Osteocyte (in vitro differentiated cells): ENCODE measurements at places on chromosomes 7 and 10. TPM values are rescaled to one million over a fixed set of nuclear protein-coding genes. Genes with fewer than 3 reads are reported as not detected.

DNA sequence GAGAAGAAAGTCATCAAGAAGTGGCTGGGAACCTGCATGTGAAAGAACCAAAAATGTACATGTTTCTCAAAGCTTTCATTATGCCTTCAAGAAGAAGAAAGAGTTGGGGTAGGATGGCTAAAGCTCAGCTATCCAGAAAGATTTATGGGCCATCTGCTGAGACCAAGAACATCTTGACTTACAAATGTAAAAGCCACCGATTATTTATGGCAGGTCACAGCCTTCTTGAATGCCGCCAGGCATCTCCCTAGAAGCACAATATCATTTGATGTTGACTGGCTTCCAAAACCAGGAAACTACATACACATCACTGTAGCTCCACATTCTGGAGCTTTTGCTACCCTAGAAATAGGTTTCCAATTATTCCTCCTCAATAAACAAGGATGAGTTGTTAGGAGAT lies 254.2 kb upstream of the AOAH start:
- H3K27ac ChIP-seq: no peak overlapping the region
- H3K36me3 ChIP-seq: no peaks in the 10 kb centered on the region
- DNase-seq: no peak

DNA sequence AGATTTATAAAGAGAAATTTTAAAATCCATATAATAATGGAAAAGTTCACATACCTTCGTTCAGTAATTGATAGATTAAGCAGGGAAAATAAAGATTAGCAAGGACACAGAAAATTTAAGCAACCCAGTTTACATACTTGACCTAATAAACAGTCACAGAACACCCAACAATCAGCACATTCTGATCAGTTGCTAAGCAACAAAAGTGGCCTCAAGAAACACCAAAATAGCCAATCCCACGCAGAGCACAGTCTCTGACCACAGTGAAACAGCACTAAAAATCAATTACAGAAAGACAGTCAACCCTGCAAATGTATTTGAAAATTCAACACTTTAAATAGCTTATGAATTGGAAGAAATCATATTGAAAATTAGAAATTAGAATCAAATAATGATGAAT lies 39.3 kb upstream of the DRGX start:
- no peaks in the 10 kb centered on the region for H3K27me3 ChIP-seq
- H3K4me3 ChIP-seq: no peak overlapping the region
- H3K4me1 ChIP-seq: no peaks in the 10 kb centered on the region
- DNase-seq: no peak

DNA sequence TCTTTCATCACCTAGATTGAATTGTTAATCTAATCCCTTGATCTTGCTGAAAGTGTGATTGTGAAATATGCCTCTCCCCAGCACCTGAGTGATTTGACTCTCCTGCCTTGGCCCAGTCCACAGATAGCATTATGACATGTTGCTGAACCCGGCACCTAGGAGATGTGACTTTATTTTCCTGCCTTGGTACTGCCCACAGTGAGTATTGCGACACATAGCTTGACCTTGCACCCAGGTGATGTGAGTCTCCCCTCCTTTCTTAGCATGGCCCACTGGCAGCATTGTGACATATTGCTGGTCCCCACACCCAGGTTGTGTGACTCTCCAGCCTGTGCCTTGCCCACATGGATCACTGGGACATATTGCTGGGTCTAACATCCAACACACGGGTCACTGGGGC lies 32.5 kb upstream of the ZNF107 start:
- H3K4me1 ChIP-seq: no peaks in the 10 kb centered on the region
- no peak for DNase-seq
- H3K27me3 ChIP-seq: no peaks in the 10 kb centered on the region
- no peak overlapping the region for H3K27ac ChIP-seq
- no peak overlapping the region for H3K4me3 ChIP-seq

DNA sequence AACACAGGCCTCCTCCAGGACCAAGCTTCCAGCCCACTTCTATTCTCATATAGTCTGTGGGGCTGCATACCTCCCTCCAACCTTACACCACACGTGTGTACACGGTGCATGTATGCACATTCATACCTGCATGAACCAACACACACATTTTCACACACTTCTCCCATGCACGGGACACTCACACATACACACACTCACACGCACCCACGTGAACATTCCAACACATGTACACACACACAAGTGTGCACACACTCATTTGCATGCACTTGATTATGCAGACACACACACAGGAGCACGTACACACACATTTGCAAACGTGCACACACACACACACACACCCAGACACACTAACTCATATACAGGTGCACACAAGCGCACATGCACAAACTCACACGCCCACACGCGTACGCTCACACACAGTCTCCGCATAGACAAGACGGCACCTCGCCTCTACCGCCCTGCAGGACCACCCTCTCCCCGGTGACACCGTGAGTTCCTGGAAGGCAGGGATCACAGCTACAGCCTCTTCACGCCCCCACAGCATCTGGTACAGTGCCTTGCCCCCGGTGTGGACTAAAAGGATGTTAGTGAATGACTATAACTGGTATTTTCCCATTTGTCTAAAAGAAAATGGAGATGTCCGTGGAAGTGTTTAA lies 263.8 kb downstream of the PTPRN2 start:
- no peak overlapping the region for H3K27ac ChIP-seq
- no peaks in the 10 kb centered on the region for H3K4me1 ChIP-seq

DNA sequence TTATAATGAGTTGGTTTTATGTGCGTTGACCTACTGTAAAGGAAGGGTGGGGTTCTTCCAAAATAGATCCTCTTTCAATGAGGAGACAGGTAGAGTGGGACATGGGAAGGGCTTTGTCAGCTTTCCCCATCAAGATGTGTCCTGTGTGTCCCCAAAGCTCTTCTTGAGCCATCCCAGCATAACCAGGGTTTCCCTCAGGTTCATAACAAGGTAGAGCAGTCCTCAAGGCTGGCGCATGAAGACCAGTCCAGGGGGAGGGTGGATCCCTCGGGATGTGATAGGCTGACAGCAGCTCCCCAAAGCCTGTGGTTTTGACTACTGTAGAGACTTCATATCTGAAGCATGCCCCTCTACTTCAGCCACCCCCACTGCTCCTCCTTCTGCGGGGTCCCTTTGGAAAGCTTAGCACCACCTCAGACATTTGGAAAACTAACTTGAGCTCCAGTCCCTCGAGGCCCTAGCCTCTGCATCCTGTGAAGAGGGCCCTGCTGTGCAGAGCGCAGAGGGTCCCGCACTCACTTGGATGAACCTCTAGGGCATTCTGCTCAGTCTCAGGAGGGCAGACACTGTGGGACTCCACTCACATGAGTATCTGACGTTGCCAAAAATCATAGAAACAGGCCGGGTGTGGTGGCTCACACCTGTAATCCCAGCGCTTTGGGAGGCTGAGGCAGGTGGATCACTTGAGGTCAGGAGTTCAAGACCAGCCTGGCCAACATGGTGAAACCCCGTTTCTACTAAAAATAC lies 1.1 kb upstream of the GIMAP8 start:
- peaks cover 18% of the 10 kb centered on the region for H3K27me3 ChIP-seq
- no peak overlapping the region for H3K4me3 ChIP-seq
- no peak overlapping the region for H3K27ac ChIP-seq
- no peaks in the 10 kb centered on the region for H3K36me3 ChIP-seq
- H3K4me1 ChIP-seq: no peaks in the 10 kb centered on the region
- peak; percentile 76 for DNase-seq

DNA sequence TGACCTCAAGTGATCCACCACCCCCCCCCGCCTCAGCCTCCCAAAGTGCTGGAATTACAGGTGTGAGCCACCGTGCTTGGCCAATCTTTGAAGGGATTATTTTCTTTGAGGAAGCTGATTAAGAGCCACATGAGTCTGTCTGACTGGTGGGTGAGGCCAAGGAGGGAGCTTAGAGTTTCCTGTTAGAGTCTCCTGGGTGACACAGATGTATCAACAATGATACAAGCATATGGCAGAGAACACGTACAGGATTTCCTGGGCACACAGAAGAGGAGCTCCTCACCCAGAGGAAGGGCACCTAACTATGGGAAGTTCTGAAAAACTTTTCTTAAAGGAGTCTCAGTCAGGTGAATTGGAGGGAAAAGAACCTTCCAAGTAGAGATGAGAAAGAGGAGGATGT lies 69.4 kb downstream of the GOLGA7B start:
- H3K4me1 ChIP-seq: peaks cover 5% of the 10 kb centered on the region
- H3K27me3 ChIP-seq: peaks cover 54% of the 10 kb centered on the region
- no peak overlapping the region for H3K4me3 ChIP-seq

GRCh38 chr10:74824900-74825370 lies 1.5 kb upstream of the KAT6B start:
- peak overlapping the region; percentile 80 for H3K4me3 ChIP-seq
- H3K27me3 ChIP-seq: no peaks in the 10 kb centered on the region
- H3K4me1 ChIP-seq: peaks cover 28% of the 10 kb centered on the region
- no peak for DNase-seq
- peak overlapping the region; percentile 14 for H3K27ac ChIP-seq
- H3K36me3 ChIP-seq: no peaks in the 10 kb centered on the region

- no peak overlapping the region for H3K27ac ChIP-seq
- no peaks in the 10 kb centered on the region for H3K36me3 ChIP-seq
- H3K4me3 ChIP-seq: no peak overlapping the region
- H3K27me3 ChIP-seq: no peaks in the 10 kb centered on the region
- no peaks in the 10 kb centered on the region for H3K4me1 ChIP-seq
- DNase-seq: no peak
Observed at GRCh38 chr10:113216102-113216501, 266.1 kb downstream of the TCF7L2 start.

- H3K4me1 ChIP-seq: peaks cover 61% of the 10 kb centered on the region
- H3K4me3 ChIP-seq: no peak overlapping the region
- peaks cover 9% of the 10 kb centered on the region for H3K36me3 ChIP-seq
- no peak overlapping the region for H3K27ac ChIP-seq
- DNase-seq: no peak
- no peaks in the 10 kb centered on the region for H3K27me3 ChIP-seq
Observed at GRCh38 chr10:32340596-32341180, 6.3 kb downstream of the EPC1 start.

DNA sequence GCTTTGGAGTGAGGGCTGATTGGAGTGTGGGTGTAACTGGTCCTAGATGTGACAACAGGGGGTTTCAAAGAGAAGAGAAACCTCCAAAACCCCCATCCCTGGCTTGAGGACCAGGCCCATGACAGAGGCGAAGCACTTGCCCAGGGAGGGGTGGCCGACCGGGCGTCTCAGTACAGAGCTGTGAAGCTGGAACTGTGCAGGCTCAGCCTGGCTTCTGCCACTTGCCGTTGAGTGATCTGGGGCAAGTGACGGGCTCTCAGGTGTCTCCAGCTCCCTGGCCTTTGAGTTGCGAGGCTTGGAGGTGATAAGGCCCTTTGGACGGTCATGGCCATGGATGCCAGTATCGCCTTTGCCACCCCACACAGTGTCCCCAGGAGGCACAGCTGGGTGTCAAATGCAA lies 531.4 kb upstream of the FOXK1 start:
- DNase-seq: no peak
- no peaks in the 10 kb centered on the region for H3K4me1 ChIP-seq
- H3K27ac ChIP-seq: no peak overlapping the region
- no peaks in the 10 kb centered on the region for H3K36me3 ChIP-seq
- H3K4me3 ChIP-seq: no peak overlapping the region

- H3K4me1 ChIP-seq: peaks cover 20% of the 10 kb centered on the region
- DNase-seq: no peak
- no peak overlapping the region for H3K4me3 ChIP-seq
- H3K27ac ChIP-seq: no peak overlapping the region
- H3K27me3 ChIP-seq: no peaks in the 10 kb centered on the region
Observed at GRCh38 chr7:46450886-46451285, 529.8 kb upstream of the IGFBP3 start.

DNA sequence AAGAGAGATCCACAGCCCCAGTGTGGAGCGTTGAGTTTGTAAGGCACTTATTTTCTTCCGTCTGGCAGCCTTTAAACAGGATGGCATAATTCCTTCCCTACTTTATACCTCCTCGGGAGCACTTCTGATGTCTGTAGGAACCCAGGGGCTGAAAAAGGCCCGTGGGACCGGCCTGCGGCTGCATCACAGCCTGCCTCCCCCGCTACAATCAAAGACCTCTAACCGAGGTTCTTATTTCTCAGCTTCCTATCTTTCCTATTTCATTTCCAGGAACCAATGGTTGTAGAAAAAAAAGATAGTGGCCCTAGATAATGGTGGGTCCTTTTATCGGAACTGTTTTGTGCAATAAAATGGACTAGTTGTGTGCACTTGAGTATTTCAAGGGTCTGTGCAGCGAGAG lies 4.1 kb upstream of the CTBP2 start:
- no peak overlapping the region for H3K27ac ChIP-seq
- H3K27me3 ChIP-seq: peaks cover under 1% of the 10 kb centered on the region
- DNase-seq: peak; percentile 11
- no peaks in the 10 kb centered on the region for H3K36me3 ChIP-seq
- H3K4me3 ChIP-seq: no peak overlapping the region

GRCh38 chr7:110673148-110673547 lies 417.8 kb upstream of the LRRN3 start:
- H3K27ac ChIP-seq: no peak overlapping the region
- no peak overlapping the region for H3K4me3 ChIP-seq
- no peaks in the 10 kb centered on the region for H3K27me3 ChIP-seq
- DNase-seq: no peak

DNA sequence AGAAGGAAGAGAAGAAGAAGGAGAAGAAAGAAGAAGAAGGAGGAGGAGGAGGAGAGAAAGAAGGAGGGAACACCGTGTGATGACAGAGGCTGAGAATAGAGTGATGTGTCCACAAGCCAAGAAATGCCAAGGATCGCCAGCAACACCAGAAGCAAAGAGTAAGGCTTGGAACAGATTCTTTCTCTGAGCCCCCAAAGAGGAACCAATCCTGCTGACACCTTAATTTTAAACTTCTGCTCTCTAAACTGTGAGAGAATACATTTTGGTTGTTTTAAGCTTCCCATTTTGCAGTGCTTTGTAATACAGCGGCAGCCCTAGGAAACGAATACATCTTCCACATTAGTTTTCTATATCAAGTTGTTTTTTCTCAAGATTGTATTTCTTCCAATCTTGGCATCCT lies 13.9 kb upstream of the WNT8B start:
- H3K36me3 ChIP-seq: no peaks in the 10 kb centered on the region
- peaks cover 49% of the 10 kb centered on the region for H3K27me3 ChIP-seq
- H3K4me1 ChIP-seq: no peaks in the 10 kb centered on the region
- no peak overlapping the region for H3K4me3 ChIP-seq
- no peak for DNase-seq
- no peak overlapping the region for H3K27ac ChIP-seq

GRCh38 chr7:99876933-99877332 lies at the start of gene OR2AE1:
Gene OR2AE1, minus strand, starts transcription at chr7:99877033. Its CDS starts 0 bp downstream, at chr7:99877033.
- H3K4me1 ChIP-seq: no peaks in the 10 kb centered on the region
- no peak within 1 kb of the TSS for H3K27ac ChIP-seq
- DNase-seq: no peak
- no peaks in the 10 kb centered on the region for H3K36me3 ChIP-seq
- no peak within 1 kb of the TSS for H3K4me3 ChIP-seq

Gene SFTPA1
- total RNA-seq: not detected in 2 replicates

Gene AOAH
- not detected in 2 replicates for total RNA-seq

Gene TLX1
- not detected in 2 replicates for total RNA-seq

Gene ZNF282
- 29.8 and 31.3 TPM in 2 replicates for total RNA-seq

Gene PTPN20
- not detected in 2 replicates for total RNA-seq

Gene EXOSC1
- 31.9 and 32.4 TPM in 2 replicates for total RNA-seq

Gene PON1
- not detected in 2 replicates for total RNA-seq

Gene TCF7L2
- 86.9 and 88.2 TPM in 2 replicates for total RNA-seq

Gene PIP
- total RNA-seq: not detected in 2 replicates

Gene SLC29A3
- 4.1 and 4.4 TPM in 2 replicates for total RNA-seq
